ENCODE measurements at places on chromosomes 2 and 18. TPM values are rescaled to one million over a fixed set of nuclear protein-coding genes. Genes with fewer than 3 reads are reported as not detected.

GRCh38 chr18:76977108-76977621 is 154.8 kb downstream of the ZNF236 start:
- H3K4me1 ChIP-seq: peaks cover 2% of the 10 kb centered on the region
- no peaks in the 10 kb centered on the region for H3K27me3 ChIP-seq
- H3K4me3 ChIP-seq: no peak overlapping the region
- H3K36me3 ChIP-seq: peaks cover 2% of the 10 kb centered on the region
- DNase-seq: no peak

DNA sequence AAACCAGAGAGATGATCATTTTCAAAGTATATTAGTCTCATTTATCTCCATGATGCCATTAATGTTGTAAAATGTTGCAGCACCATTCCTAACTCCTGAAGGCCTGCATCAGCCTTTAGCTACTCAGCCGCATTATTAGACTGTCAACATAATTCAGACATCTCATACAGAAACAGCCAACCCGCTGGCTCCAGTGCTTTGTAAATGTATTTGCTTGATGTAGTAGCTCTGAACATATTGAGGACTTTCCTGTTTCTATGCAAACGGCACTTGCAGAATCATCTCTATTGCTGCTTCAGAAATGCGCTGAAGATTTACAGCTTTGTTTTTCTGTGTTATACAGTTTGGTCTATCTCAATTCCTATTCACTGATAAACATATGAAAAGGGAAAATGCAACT is 372.2 kb downstream of the DSEL start:
- no peak overlapping the region for H3K27ac ChIP-seq
- H3K4me3 ChIP-seq: no peak overlapping the region
- no peaks in the 10 kb centered on the region for H3K4me1 ChIP-seq
- H3K27me3 ChIP-seq: no peaks in the 10 kb centered on the region

- H3K4me1 ChIP-seq: peaks cover 6% of the 10 kb centered on the region
- no peak overlapping the region for H3K4me3 ChIP-seq
- no peak overlapping the region for H3K27ac ChIP-seq
- peaks cover 4% of the 10 kb centered on the region for H3K36me3 ChIP-seq
- peaks cover 2% of the 10 kb centered on the region for H3K27me3 ChIP-seq
- DNase-seq: no peak
Measured at GRCh38 chr2:10058251-10059015, 15.1 kb downstream of the KLF11 start.

DNA sequence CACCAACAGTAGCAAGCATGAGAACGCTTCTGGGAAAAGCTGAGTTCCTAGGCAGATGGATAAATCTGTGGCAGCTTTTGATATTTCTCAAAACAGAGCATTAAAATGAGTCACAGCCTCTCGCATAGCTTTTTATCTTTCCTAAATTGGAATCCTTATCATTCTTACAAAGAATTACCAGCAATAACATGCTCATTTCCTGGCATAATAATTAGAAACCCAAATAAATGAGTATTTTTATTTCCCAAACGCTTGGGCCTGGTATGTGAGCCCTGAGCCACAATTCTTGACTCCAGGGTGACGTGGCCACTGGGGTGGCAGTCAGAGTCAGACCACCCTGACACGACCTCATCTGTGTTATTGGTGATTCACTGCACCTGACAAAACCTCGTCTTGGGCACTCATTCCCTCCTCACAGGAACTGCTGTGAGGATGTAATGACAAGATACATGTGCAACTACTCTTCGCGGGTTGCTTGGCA is 210.7 kb downstream of the ARL4C start:
- peak; percentile 54 for DNase-seq
- no peak overlapping the region for H3K4me3 ChIP-seq
- peaks cover 38% of the 10 kb centered on the region for H3K4me1 ChIP-seq
- no peaks in the 10 kb centered on the region for H3K27me3 ChIP-seq
- no peak overlapping the region for H3K27ac ChIP-seq
- peaks cover 2% of the 10 kb centered on the region for H3K36me3 ChIP-seq

DNA sequence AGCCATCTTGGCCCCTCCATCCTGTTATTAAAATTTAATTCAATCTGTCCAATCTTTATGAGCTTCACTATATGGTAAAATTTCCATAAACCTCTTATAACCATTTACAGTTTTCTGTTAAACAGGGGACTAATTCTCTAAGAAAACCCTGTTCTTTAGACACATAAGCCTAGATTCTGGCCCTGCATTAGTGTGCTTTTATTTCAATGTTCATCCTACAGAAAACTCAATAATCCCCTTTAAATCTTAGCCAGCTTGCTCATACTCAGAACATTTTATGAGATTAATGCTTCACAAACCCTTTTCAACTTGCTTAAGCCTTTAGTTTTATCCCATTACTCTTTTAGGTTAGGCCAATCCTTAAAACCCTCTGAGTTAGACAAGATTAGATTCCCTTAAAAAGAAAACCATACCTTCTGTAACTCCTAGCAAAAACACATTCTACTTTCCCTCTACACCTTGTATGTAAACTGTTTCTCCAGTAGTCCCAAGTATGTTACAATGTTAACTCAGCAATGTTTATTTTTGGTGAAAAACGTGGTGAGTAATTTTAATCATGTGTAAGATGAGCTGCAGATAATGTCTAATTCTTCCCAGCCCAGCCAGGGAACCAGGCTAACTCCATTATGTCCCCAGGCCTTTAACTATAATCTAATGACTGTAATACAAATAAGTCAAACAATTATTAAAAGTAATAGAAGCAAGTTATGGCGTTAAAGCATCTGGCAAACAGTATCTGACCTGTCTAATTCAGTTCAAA is 1953.4 kb upstream of the LRRTM1 start:
- DNase-seq: no peak
- no peaks in the 10 kb centered on the region for H3K36me3 ChIP-seq
- H3K27ac ChIP-seq: no peak overlapping the region
- H3K4me3 ChIP-seq: no peak overlapping the region
- no peaks in the 10 kb centered on the region for H3K27me3 ChIP-seq
- no peaks in the 10 kb centered on the region for H3K4me1 ChIP-seq

DNA sequence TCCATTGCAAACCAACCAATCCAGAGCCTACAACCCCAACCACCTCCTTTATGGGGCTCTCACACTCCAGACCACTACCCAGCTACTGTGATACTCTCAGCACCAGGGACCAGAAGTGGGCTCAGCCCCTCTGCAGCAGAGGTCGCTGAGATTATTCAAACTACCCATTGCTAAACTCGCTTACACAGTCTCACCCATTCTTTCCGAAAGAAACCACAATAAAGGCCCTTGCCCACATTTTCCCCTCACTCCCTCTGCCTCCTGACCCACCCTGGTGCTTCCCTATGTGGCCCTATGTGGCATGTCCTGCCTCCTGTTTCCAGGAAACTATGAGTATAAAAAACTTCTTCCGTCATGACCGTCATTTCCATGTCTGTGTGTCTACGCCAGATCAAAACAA is 10.7 kb downstream of the TEX51 start:
- H3K27me3 ChIP-seq: peaks cover 1% of the 10 kb centered on the region
- no peaks in the 10 kb centered on the region for H3K4me1 ChIP-seq
- H3K27ac ChIP-seq: no peak overlapping the region
- no peak for DNase-seq

GRCh38 chr2:29361231-29361630 is 246.0 kb downstream of the CLIP4 start:
- no peaks in the 10 kb centered on the region for H3K4me1 ChIP-seq
- no peaks in the 10 kb centered on the region for H3K36me3 ChIP-seq
- peaks cover 24% of the 10 kb centered on the region for H3K27me3 ChIP-seq
- no peak overlapping the region for H3K27ac ChIP-seq
- DNase-seq: no peak
- H3K4me3 ChIP-seq: no peak overlapping the region

- H3K27me3 ChIP-seq: peaks cover 4% of the 10 kb centered on the region
- no peak overlapping the region for H3K27ac ChIP-seq
- no peaks in the 10 kb centered on the region for H3K4me1 ChIP-seq
- H3K4me3 ChIP-seq: no peak overlapping the region
Measured at GRCh38 chr2:235592836-235593235, 99.0 kb downstream of the AGAP1 start.

DNA sequence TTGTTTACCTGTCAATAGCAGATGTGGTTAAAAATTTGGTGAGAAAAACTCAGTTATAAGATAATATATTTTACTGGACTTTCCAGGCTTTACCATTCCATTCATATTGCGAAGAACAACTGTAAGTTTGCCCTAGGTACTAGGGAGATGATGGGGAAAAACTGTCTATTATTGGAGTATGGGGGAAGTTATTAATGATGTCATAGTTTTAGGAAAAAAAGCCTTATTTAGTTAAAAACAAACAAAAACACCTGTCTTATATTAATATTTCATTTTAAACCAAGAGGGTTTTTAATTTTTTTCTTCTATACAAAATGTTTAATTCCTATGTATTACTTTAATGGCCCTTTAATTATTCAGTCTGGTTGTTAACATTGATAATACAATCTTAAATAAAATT is 18.2 kb downstream of the SP9 start:
- no peaks in the 10 kb centered on the region for H3K4me1 ChIP-seq
- H3K27me3 ChIP-seq: no peaks in the 10 kb centered on the region
- no peak for DNase-seq
- H3K27ac ChIP-seq: no peak overlapping the region
- H3K36me3 ChIP-seq: peaks cover 11% of the 10 kb centered on the region

- no peak overlapping the region for H3K4me3 ChIP-seq
- H3K27me3 ChIP-seq: no peaks in the 10 kb centered on the region
- no peak for DNase-seq
- H3K4me1 ChIP-seq: no peaks in the 10 kb centered on the region
- no peak overlapping the region for H3K27ac ChIP-seq
- H3K36me3 ChIP-seq: peaks cover 5% of the 10 kb centered on the region
Measured at GRCh38 chr18:37207343-37207742, 358.3 kb downstream of the CELF4 start.

GRCh38 chr2:68799140-68800026 is 64.8 kb downstream of the ARHGAP25 start:
- H3K36me3 ChIP-seq: peaks cover 64% of the 10 kb centered on the region
- H3K27ac ChIP-seq: peak overlapping the region; percentile 71
- H3K27me3 ChIP-seq: no peaks in the 10 kb centered on the region
- no peak for DNase-seq
- peaks cover 54% of the 10 kb centered on the region for H3K4me1 ChIP-seq
- no peak overlapping the region for H3K4me3 ChIP-seq

GRCh38 chr2:121450301-121450700 is 80.4 kb upstream of the RNU4ATAC start:
- no peaks in the 10 kb centered on the region for H3K27me3 ChIP-seq
- DNase-seq: no peak
- no peaks in the 10 kb centered on the region for H3K4me1 ChIP-seq
- H3K36me3 ChIP-seq: peaks cover 41% of the 10 kb centered on the region
- H3K4me3 ChIP-seq: no peak overlapping the region
- no peak overlapping the region for H3K27ac ChIP-seq

DNA sequence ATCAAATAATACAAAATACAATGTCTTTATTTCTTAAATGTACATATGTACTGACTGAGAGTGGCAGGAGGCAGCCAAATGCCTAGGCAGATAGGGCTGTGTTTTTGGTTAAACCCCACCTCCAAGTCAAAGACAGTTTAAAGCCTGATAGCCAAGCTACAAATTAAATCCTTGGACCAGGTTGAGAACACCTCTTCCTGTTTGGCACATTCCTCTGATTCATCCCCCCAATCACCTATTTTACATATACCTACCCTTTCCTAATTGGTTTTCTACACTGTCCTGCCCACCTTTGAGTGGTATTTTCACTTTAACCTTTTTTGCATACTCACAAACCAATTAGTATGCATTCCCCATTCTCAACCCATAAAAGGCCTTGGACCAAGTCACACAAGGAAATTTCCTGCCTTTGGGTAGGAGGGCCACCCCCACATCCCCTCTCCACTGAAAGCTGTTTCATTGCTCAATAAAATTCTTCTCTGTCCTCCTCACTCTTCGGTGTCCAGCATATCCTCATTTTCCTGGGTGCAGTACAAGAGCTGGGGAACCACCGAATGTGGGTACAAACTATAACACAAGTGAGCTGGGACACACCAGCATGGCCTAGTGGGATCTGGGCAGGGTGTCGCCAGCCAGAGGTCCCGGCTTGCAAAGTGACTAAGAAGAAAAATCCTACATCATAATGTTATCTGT is 149.1 kb downstream of the UBE2E3 start:
- peaks cover 73% of the 10 kb centered on the region for H3K4me1 ChIP-seq
- H3K36me3 ChIP-seq: peaks cover 37% of the 10 kb centered on the region
- H3K27me3 ChIP-seq: no peaks in the 10 kb centered on the region
- H3K4me3 ChIP-seq: peak overlapping the region; percentile 38
- no peak for DNase-seq

GRCh38 chr2:25548601-25549000 is 124.8 kb downstream of the DTNB start:
- peaks cover 6% of the 10 kb centered on the region for H3K4me1 ChIP-seq
- no peak overlapping the region for H3K27ac ChIP-seq
- no peak for DNase-seq
- no peak overlapping the region for H3K4me3 ChIP-seq
- H3K36me3 ChIP-seq: no peaks in the 10 kb centered on the region

GRCh38 chr2:172038604-172039003 is 38.9 kb downstream of the METAP1D start:
- no peak for DNase-seq
- no peaks in the 10 kb centered on the region for H3K4me1 ChIP-seq
- no peaks in the 10 kb centered on the region for H3K27me3 ChIP-seq
- H3K27ac ChIP-seq: no peak overlapping the region
- no peaks in the 10 kb centered on the region for H3K36me3 ChIP-seq
- H3K4me3 ChIP-seq: no peak overlapping the region

- no peaks in the 10 kb centered on the region for H3K36me3 ChIP-seq
- DNase-seq: no peak
- H3K27ac ChIP-seq: no peak overlapping the region
- H3K27me3 ChIP-seq: no peaks in the 10 kb centered on the region
- no peak overlapping the region for H3K4me3 ChIP-seq
Measured at GRCh38 chr18:27382567-27383216, 197.6 kb upstream of the CHST9 start.

- H3K36me3 ChIP-seq: peaks cover 47% of the 10 kb centered on the region
- H3K4me3 ChIP-seq: peak overlapping the region; percentile 95
- peaks cover 49% of the 10 kb centered on the region for H3K4me1 ChIP-seq
- H3K27me3 ChIP-seq: peaks cover 8% of the 10 kb centered on the region
Measured at GRCh38 chr2:149585166-149585885, 2.2 kb downstream of the MMADHC start.

Gene GREB1
- total RNA-seq: 1.5 TPM

Gene KLHL14
- not detected for total RNA-seq

Gene CTLA4
- total RNA-seq: 30.7 TPM

Gene KLHL29
- 1.0 TPM for total RNA-seq

Gene SPATA3
- total RNA-seq: 0.59 TPM

Gene ASIC4
- total RNA-seq: not detected

Measured in activated CD8-positive, alpha-beta T cell treated with anti-CD3 and anti-CD28 coated beads for 36 hours (primary cell).